ENCODE measurements at places on chromosomes 7 and 10. TPM values are rescaled to one million over a fixed set of nuclear protein-coding genes. Genes with fewer than 3 reads are reported as not detected.

Gene SPDYE1
- total RNA-seq: not detected

Gene TMEM229A
- not detected for total RNA-seq

Gene ACSM6
- not detected for total RNA-seq

Gene FAM131B
- 2.3 TPM for total RNA-seq

Gene AZGP1
- total RNA-seq: 0.33 TPM

Gene GPR26
- total RNA-seq: not detected

Gene UBN2
- 5.6 TPM for total RNA-seq

Gene HOXA10
- 12.6 TPM for total RNA-seq

Gene PSMG3
- total RNA-seq: 26.4 TPM

Gene PAX4
- total RNA-seq: not detected

Gene PRSS37
- total RNA-seq: not detected

Gene CRTAC1
- not detected for total RNA-seq

Gene ATP6V1F
- 84.0 TPM for total RNA-seq

Gene ARPC1B
- 553 TPM for total RNA-seq

Gene SEMA3D
- 13.4 TPM for total RNA-seq

Gene AUTS2
- total RNA-seq: 5.1 TPM

All from uterine smooth muscle cell (primary cell).